ENCODE measurements at places on chromosomes 2 and 18. TPM values are rescaled to one million over a fixed set of nuclear protein-coding genes. Genes with fewer than 3 reads are reported as not detected.

Gene GAREM1
- 15.1 TPM for total RNA-seq

Gene TMEM237
- total RNA-seq, result 26.7 TPM

Gene POMC
- not detected for total RNA-seq

Gene KLHL41
- 0.24 TPM for total RNA-seq

Gene SLC9A4
- total RNA-seq, result 2.7 TPM

Gene INPP5D
- 66.3 TPM for total RNA-seq

Gene SGPP2
- total RNA-seq, result 31.6 TPM

Gene NOL4
- total RNA-seq, result under 0.01 TPM

Gene EFR3B
- total RNA-seq, result not detected

Gene RAB31
- total RNA-seq, result 34.5 TPM

Gene MRPS9
- total RNA-seq, result 18.5 TPM

Gene L3MBTL4
- total RNA-seq, result 1.9 TPM

Gene ANKRD30B
- total RNA-seq, result not detected

Gene C2orf74
- 4.1 TPM for total RNA-seq

Gene SPEG
- total RNA-seq, result 1.5 TPM

Gene IL1R1
- total RNA-seq, result 4.8 TPM

Gene ANKRD30BL
- under 0.01 TPM for total RNA-seq

Gene MALL
- total RNA-seq, result 67.1 TPM

Gene MCM6
- total RNA-seq, result 5.1 TPM

All from tracheal epithelial cell (primary cell).